Temporal lobe (tissue), 4 donors: ENCODE measurements at places on chromosomes 11 and 22. TPM values are rescaled to one million over a fixed set of nuclear protein-coding genes. Genes with fewer than 3 reads are reported as not detected.

The LDHAL6A gene
- 0.25 TPM for total RNA-seq

The CSTF3 gene
- total RNA-seq: 42.8 TPM

The FAM83F gene
- total RNA-seq: 0.25 TPM

The NEFH gene
- 0.49 TPM for total RNA-seq

The HOATZ gene
- total RNA-seq: 0.98 TPM

The DDIAS gene
- 2.5 TPM for total RNA-seq

The FBLN1 gene
- total RNA-seq: 39.3 TPM

The MIOX gene
- not detected for total RNA-seq

The FGF4 gene
- total RNA-seq: not detected

The OR8U1 gene
- total RNA-seq: not detected

The OR51E2 gene
- 0.25 TPM for total RNA-seq

The SEC14L2 gene
- total RNA-seq: 3.9 TPM

The CRYBA4 gene
- not detected for total RNA-seq

The GUCY1A2 gene
- total RNA-seq: 109 TPM

The ACO2 gene
- 72.5 TPM for total RNA-seq

The PRR5L gene
- 6.6 TPM for total RNA-seq

The KRTAP5-7 gene
- not detected for total RNA-seq
